ENCODE measurements at places on chromosomes 11 and 22. TPM values are rescaled to one million over a fixed set of nuclear protein-coding genes. Genes with fewer than 3 reads are reported as not detected.
A peak's percentile ranks its signal among the peaks of the same experiment; 100 is the strongest.

The HIC2 gene
- 11.5 TPM for total RNA-seq

The CNGA4 gene
- 0.15 TPM for total RNA-seq

The TYR gene
- total RNA-seq = not detected

The MGAT3 gene
- total RNA-seq = 0.25 TPM

The APOBEC3H gene
- total RNA-seq = 1.4 TPM

The PLEKHB1 gene
- 26.5 TPM for total RNA-seq

The PKNOX2 gene
- total RNA-seq = not detected

The C22orf15 gene
- 0.81 TPM for total RNA-seq

DNA sequence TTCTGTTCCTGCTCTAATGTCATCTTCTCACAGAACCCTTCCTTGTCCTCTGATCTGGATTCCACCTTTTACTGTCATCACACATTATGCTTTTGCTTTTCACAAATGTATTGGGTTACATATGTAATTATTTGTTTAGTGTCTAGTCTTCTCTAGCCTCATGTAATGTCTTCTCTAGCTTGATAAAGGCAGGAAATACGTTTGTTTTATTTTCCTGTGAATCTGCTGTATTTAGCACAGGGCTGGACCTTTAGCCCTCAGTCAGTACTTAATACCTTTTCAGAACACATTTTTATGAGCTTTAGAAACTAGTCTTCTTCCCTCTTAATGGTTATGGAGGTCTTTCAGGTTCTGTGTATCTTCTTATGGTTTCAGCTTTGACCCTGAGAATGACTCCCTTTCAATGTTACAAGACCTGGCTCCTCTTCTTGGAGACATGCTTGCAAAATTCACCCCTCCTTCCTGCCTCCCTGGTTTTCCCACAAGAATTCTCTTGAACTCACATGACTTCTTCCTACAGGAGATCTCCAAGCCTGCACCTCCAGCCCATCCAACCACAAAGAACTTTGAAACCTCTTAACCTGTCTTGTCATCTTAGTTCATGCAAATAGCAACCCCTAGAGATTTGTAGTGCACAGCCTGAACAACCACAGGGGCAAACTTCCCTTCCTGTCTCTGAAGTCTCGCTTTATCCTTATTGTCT lies 132.7 kb upstream of the DDI1 start:
- DNase-seq = no peak

GRCh38 chr11:91717169-91717568 lies 507.4 kb upstream of the FAT3 start:
- DNase-seq = no peak

GRCh38 chr22:26487996-26488395 lies 4.3 kb downstream of the SRRD start:
- no peak for DNase-seq

DNA sequence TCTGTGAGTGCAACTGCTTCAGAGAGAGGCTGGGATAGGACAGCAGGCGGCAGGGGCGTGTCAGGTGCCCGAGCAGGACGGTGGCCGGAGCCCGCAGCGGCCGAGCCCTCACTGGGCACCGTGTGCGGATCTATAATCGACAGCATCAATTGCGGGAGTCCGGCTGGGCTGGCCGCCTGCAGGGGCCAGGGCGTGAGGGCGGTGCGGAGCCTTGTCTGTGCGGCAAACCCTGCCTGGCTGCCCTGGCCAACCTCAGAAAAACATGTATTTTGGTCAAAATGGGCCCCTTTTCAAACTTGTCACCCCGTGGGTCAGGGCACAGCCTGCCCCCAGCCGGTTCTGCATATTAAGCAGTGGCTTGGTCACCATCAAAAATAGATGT lies 91.3 kb upstream of the KCNQ1OT1 start:
- no peak for DNase-seq

DNA sequence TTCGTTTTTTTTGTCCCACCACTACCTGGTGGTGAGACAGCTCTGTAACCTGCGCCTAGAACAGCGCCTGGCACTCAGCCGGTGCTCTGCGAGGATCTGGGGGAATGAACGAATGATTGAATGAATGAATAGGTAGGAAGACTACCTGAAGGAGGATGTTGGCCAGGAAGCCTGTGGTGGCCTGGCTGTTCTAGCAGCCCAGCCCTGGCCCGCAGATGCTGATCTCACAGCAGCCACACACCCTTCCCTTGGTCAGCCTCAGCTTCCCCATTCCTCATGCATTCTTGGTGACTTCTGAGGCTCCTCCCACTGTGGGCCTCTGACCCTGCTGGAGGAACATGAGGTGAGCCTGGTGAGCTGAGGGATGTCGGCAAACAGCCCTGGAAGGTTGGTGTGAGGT lies 3.7 kb downstream of the TRPM5 start:
- DNase-seq = no peak

DNA sequence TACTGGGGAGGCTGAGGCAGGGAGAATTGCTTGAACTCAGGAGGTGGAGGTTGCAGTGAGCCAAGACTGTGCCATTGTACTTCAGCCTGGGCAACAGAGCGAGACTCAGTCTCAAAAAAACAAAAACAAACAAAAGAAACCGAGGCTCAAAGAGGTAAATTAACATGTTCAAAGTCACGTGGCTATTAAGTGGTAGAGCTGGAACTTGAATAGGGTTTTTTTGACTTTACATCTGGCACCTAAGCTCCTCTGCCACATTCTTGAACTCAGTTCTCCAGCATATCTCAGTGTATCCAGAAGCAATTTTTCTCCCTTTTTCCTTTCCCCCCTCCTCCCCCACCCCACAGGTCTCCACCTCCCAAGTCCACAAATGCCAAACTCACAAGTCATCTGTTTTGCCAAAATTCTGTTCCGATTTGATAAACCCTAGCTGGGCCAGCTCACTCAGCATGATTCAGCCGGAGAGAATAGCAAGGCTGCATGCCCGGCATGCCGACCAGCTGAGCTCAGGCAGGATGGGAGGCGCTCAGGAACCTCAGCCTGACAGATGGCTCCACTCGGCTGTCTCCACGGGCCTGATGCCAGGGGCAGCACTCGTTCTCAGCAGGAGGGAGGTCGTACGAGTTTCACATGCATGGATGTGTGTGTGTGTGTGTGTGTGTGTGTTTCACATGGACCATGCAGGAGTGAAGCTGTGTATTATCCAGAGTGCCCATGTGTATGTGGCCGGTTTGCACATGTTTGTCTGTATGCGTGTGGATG lies 63.2 kb upstream of the RRAS2 start:
- DNase-seq = no peak

GRCh38 chr11:106133529-106133928 lies 56.1 kb downstream of the AASDHPPT start:
- DNase-seq = no peak

DNA sequence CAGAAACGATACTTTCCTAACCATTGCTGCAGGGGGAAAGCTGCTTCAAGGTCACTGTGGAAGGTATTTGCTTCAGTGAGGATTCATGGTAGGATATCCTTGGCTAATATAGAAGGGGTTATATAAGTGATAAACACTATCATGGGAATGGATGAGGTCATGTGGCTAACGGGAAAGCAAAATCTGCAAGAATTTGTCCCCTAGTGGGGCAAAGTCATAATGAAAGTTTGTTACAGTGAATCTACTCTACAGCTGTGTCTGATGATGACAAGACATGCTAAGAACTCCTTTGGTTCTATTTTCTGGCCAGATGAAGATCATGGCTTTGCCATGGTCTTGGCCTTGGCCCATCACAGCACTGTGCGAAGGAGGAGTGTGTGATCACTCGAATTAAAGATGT lies 13.8 kb downstream of the MMP20 start:
- DNase-seq = no peak

- DNase-seq = no peak
Observed at GRCh38 chr11:73248526-73249185, 23.5 kb upstream of the P2RY6 start.

GRCh38 chr11:63639199-63639832 lies 25.1 kb upstream of the PLAAT3 start:
- DNase-seq = no peak

GRCh38 chr11:102172127-102172848 lies 62.0 kb downstream of the YAP1 start:
- DNase-seq = no peak

DNA sequence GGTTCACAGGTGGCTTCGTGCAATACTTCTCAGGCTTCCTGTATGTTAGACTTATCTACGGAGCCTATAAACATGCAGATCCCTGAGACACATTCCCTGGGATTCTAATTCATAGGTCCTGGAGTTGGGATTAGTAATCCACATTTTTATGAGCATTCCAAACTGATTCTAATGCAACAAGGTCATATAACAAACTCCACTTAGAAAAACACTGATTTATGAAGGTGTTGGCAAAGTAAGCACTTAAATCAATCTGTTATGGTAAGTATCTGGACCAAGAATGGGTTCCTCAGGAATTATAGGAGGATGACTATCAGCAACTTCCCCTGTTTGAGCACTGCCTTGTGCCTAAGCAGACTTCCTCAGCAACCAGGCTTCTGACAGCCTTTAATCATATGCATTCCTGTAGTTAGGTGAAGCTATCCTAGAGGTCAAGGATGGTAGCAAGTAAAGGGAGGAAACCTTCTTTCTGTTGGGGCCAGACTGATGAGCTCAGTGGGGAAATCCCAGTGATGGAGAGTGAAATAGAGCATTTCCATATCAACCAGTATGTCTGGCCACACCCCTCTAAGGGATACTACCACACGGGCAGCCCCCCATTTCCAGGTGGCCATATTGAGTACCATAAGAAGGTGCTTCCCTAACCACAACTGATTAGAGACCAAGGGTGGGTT lies 89.6 kb downstream of the RASSF10 start:
- no peak for DNase-seq

DNA sequence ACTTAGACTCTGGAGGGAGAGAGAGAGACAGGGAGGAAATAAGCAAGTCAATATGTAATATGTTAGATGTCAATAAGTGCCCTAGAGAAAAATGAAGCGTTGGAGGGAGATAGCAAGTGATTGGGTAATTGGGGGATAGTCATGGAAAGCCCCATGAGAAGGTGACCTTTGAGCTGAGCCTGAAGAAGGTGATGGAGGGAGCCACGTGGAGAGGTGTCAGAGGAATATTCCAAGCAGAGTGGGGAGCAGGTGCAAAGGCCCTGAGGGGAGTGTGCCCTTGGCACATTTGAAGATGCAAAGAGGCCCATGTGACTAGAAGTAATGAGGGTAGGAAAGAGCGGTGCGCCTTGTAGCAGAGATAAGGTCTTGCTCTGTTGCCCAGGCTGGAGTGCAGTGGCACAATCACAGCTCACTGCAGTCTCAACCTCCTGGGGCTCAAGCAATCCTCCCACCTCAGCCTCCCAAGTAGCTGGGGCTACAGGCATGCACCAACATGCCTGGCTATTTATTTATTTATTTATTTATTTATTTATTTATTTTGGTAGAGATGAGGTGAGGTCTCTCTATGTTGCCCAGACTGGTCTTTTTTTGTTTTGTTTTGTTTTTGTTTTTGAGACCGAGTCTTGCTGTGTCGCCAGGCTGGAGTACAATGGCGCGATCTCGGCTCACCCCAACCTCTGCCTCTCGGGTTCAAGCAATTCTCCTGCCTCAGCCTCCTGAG lies 2.1 kb downstream of the LHFPL7 start:
- DNase-seq = no peak

DNA sequence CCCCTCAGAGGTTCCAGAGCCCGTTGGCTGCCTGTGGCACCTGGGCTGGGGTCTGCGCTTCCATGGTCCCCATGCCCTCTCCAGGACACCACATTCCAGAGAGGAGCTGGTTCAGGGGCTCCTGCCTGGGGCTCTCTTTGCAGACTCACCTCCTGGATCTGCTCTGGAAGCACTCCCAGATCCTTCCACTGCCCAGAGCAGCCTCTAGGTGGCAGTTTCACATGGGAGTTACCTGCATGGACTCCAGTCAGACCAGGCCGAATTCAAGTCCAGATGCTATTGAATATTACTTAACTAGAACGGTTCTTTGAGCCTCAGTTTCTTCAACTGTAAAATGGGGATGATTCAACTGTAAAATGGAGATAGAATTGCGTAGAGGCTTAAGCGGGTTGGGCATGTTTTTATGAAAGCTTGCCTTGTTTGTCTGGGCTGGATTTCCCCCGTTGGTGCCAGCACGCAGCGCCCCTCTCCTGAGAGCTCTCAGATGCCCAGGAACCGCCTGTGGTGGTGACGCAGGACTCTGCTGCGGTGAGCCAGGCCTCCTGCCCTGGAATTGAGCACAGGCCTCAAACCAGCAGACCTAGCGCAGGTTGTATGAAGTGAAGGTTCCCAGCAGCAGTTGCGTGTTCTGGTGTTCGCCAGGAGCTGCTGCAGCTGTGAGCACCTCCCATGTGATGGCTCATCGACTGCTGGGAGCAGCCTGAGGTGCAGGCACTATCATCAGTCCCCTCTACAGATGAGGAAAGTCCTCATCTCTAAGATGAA lies 44.2 kb downstream of the LMO1 start:
- no peak for DNase-seq

DNA sequence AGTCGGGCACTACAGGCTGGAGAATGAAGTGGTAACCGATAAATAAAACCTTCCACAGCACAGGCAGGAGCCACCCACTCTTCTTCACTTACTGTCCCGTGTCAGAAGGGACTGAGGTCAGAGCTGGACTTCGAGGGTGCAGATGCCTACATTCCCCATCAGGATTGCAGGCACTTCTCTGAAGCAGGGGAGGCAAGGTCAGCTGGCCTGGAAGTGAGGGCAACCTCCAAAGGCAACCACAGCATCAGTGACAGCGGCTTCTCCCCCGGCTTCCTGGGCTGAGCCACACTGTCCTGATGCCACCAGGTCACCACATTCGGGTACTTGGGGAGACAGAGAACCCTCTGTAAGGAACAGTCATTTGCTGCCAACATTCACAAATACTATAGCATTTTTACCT lies 22.7 kb downstream of the TCIRG1 start:
- DNase-seq = no peak

GRCh38 chr11:130908770-130909625 lies 7.3 kb downstream of the SNX19 start:
- DNase-seq = no peak

- no peak for DNase-seq
Observed at GRCh38 chr22:47296405-47297260, 534.2 kb downstream of the TBC1D22A start.

DNA sequence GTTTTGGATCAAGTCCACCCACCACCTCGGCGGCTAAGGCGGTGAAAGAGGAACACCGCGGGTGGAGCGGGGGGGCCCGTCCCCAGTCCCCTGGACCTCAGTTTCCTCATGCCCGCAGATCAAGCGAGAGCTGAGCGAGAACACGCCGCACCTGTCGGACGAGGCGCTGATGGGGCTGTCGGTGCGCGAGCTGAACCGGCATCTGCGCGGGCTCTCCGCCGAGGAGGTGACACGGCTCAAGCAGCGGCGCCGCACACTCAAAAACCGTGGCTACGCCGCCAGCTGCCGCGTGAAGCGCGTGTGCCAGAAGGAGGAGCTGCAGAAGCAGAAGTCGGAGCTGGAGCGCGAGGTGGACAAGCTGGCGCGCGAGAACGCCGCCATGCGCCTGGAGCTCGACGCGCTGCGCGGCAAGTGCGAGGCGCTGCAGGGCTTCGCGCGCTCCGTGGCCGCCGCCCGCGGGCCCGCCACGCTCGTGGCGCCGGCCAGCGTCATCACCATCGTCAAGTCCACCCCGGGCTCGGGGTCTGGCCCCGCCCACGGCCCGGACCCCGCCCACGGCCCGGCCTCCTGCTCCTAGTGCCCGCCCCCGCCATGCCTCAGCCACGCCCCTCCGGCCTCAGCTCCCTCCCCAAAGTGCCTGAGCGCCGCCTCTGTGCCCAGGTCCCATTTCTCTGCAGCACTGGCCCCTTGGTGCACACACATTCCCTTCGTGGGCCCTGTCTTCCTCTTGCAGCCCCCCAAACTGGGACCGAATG lies 12.7 kb downstream of the MAFF start:
- DNase-seq = peak; percentile 72
